Esophagus squamous epithelium (tissue), 5 donors: ENCODE measurements at places on chromosomes 11 and 22.

GRCh38 chr11:75557666-75558494 is 4.2 kb upstream of the SERPINH1 start:
- DNase-seq, result no peak

DNA sequence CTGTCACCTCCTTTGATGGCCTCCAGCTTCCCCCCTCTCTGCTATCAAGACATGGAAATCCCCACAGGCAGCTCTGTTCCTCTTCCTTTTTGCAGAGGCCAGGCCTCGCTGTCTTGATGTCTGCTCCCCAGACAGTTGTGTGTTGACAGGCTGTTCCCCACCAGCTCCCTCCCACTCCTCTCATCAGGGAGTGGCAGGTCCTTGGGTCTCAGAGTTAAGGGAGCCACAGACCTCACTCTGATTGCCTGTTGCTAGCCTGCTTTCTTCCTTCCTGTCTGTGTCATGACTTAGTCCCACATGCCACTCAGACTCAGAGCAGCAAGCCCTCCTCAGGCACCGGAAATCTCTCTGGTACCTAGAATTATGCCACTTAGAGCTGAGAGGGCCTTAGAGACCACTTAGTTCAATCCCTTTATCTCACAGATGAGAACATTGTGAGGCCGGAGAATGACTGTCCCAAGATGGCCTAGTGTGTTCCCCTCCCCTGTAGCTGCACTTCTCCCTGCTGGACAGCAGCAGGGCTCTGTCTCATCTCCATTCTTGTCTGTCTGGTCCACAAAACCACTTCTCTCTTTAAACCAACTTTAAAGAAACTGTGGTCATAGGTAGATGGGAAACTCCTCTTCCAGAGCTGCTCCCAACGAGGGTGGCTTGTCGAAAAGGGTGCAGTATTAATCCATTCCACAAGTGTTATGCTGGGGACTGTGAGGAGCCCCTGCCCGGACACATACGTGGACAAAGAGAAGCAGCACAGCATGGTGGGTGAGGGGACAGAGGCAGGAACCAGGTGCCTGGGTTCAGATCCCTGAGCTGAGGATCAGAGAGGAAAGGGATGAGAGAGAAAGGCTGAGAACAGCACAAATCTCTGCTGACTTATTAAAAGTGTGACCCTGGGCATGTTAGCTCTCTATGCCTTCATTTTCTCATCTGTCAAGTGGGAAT is 4.2 kb downstream of the AMPD3 start:
- no peak for DNase-seq

- DNase-seq, result no peak
These were observed 64.8 kb downstream of the STIM1 start for GRCh38 chr11:3920148-3920852.

- DNase-seq, result no peak
These were observed 4.5 kb downstream of the SHISA8 start for GRCh38 chr22:41910050-41911000.

DNA sequence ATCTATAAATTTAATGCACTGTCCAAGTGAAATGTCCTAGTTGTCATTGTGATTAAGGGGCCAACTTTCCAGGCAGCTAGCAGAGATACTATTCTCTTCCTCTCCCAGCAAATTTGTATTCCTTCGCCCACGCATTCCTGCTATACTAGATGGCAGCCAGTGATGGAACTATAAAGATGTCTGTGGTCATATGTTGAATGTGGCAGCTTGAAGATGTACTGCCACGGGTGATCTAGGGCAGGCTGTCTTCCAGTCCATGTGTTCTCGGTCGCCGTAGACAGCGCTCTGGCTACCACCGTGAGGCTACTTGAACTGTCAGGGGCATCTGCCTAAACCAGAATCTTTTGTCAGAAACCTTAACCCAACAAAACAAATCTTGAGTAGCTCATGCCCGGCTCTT is 8.3 kb upstream of the SIDT2 start:
- DNase-seq, result no peak

DNA sequence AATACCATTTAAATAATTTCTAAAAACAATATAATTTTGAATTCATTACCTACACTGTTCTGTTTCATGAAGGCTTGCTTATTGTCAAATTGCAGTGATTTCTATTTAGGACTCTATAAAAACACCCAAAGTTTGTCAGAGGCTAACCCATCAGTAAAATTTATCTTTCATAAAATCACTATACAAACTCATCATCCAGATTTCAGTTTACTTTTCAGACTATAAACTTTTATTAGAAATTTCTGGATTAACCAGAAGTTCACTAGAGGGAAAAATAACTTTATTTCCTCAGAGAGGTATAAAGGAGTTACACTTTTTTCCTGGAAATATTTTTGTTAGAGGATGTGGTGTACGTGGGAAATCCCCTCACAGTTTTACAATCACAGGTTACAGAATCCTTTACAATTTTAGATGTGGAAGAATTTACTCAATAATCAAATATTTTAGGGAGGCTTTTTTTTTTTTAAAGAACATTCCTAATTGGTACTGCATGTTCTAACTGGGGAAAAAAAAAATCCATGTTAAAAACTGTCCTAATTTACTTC is 176.7 kb downstream of the SWAP70 start:
- no peak for DNase-seq

- no peak for DNase-seq
These were observed 58.3 kb downstream of the TYR start for GRCh38 chr11:89235976-89236375.

DNA sequence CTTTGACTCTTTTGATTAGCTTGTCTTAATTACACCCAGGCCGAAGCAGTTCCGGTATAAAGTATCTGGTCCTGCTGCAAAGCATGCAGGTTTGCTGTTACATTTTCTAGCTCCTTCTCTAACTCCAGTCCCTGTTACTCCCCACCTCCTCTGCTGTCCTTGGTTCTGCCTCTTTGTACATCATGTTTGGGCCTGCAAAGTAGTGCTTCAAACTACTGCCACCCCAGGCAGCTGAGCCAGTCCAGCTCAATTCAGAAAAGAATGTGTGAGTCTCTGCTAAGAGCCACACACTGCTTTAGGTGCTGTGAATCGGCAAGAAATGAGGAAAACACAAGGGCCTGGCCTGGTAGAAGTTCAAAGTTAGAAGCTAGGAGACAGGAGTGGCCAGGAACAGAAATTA is 136.0 kb downstream of the SERGEF start:
- no peak for DNase-seq

DNA sequence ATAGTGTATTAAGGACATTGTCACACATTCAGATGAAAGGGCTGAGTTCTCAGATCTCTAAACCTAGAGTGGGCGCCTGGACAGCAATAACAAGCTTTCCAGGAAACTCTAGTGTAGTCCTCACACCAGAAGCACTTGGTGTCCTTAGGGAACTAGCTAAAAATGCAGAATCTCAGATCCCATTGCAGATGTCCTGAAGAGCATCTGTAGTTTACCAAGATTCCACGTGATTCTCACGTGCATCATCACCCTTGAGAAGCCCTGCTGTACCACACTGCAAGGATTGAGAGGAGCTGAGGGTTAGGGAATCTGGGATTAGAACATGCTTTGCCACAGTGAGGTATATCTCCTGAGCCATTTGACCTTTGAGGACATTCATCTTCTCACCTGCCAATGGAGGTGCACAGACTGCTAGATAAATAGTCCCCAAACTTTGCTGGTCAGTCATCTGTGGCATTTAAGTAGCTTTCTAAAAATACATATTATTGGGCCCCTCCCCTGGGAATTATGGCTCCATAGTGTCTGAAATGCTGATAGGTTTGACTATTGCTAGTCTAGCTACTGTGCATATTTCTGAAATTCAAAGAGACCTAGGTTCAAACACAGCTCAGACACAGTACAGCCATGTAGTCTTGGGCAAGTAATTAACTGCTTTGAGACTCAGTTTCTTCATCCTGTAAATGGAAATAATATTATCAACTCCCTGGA is 1068.9 kb downstream of the OPCML start:
- no peak for DNase-seq

- no peak for DNase-seq
These were observed 1427.1 kb downstream of the LRRC4C start for GRCh38 chr11:40032331-40032730.

- DNase-seq, result no peak
These were observed 487 bp upstream of the LIPT2 start for GRCh38 chr11:74493791-74494630.

- DNase-seq, result no peak
These were observed 4.4 kb downstream of the NDUFV1 start for GRCh38 chr11:67611165-67611564.

GRCh38 chr11:67525275-67525976 is 2.2 kb upstream of the CABP2 start:
- DNase-seq, result no peak

- DNase-seq, result no peak
These were observed 31.2 kb upstream of the B3GAT1 start for GRCh38 chr11:134443246-134443645.

DNA sequence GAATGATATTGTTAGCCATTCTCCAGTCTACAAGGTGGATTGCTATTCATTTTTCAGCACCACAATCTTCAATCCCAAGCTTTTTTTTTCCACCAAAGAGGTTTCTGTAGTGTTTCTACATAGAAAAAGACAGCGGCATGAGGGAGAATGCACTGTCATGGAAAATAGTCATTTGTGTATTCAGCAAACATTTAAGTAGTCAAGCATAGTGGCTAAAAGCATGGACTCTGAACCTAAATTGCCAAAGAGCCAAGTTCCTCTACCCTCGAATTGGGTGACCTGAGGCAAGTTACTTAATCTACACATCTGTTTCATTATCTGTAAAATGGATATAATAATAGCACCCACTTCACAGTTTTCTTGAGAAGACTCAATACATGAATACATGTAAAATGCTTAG is 14.2 kb downstream of the GAS2 start:
- DNase-seq, result no peak

DNA sequence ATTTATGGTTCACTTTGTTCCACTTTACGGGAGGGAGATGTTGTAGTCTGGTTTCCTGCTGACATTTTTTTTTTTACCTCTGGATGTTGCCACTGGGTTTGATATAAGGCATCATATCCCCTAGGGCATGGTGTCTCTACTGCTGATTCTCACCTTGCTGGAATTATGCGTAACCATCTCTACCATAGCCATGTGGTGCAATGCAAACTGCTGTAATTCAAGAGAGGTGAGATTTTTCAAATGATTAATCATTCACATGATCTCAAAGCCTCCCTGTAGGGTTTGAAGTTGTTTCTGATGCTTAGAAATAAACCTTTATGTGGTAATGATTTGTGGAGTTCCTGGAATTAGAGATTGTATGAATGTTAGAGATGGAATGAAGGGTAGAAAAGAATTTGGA is 13.0 kb downstream of the MS4A3 start:
- DNase-seq, result no peak

DNA sequence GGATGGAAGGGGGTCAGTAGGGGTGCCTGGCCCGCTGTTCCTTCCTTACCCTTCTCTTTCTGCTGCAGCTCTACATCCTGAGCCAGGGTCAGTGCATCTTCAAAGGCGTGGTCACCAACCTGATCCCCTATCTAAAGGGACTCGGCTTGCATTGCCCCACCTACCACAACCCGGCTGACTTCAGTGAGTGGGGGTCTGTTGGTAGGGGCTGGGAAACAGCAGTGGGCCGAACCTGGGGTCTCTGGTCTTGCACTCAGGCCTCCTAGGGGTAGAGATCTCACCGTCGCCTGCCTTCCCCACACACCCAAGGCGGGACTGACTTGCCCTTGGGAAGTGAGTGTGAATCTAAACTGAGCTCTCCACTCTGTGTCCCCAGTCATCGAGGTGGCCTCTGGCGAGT is 7.6 kb downstream of the ABCG4 start:
- DNase-seq, result no peak

DNA sequence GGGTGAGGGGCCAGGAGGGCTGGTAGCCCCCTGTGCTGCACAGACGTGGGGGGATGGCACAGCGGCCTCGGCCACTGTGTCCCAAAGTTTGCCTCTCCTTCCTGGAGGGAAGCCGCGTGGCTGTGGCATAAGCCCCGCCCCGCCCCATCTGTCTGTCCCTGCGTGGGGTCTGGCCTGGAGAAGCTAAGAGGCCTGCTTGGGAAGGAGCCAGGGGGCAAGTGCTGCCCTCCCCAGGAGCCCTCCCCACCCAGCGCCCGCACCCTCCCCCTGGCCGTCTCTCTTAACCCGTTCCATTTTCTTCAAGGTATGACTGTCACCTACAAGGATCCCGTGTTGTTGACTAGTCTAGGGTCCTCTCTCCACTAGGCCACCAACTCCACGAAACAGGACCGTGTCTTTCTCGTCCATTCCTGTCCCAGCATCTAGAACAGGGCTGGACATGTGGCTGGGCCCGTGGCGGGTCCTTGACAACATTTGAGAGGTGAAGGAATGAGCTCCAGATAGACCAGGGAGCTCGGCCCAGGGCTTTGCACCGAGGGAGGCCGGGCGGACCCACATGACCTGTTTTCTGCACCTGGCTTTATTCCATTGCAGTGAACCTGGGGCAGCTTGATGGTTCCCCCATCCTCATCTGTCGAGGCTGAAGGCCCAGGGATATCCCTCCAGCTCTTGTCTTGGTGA is 428.0 kb downstream of the TBC1D22A start:
- DNase-seq, result no peak

GRCh38 chr11:68399916-68400315 is 60.6 kb upstream of the PPP6R3 start:
- DNase-seq, result no peak

GRCh38 chr11:64791781-64792291 is 11.2 kb downstream of the MAP4K2 start:
- DNase-seq, result no peak

- DNase-seq, result no peak
These were observed 100.6 kb downstream of the CSNK2A3 start for GRCh38 chr11:11252403-11252802.

DNA sequence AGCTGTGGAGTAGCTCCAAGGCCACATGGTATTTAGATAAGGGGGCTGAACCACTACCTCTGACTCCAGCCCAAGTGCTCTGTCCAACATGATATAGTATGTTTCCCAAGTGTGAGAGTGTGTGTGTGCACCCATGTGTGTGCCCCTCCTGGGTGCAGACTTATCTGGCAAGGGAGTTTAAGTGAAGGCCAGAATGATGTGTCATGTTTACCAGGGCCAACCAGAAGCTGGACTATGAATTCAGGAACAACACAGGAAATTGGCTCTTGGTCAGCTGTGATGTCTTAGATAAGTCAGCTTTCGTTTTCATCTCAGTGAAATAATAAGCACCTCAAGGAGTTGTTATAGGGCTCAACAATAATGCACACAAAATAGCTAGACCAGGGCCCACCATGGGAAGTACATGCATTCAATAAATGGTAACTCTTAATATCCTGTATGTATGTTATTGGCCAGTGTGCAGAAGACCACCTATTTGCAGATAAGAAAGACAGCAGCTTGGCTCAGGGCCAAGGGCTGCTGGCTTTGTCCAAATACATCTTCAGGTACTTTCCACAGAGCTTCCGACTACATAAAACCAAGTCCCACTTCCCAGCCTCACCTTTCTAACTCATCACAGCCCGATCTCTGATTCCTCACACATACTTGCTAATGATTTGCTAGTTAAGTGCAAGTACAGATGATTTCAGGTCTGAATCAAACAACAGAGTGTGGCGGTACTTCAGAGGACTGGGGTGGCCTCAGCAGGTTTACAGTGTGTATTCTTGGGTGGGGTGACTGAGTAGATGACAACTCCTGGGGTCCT is 120.9 kb downstream of the ME3 start:
- DNase-seq, result no peak

- no peak for DNase-seq
These were observed 96.9 kb downstream of the SLC1A2 start for GRCh38 chr11:35322318-35322979.
